ENCODE measurements at places on chromosomes 12 and 14. TPM values are rescaled to one million over a fixed set of nuclear protein-coding genes. Genes with fewer than 3 reads are reported as not detected.

Gene FOXA1
- total RNA-seq = not detected

DNA sequence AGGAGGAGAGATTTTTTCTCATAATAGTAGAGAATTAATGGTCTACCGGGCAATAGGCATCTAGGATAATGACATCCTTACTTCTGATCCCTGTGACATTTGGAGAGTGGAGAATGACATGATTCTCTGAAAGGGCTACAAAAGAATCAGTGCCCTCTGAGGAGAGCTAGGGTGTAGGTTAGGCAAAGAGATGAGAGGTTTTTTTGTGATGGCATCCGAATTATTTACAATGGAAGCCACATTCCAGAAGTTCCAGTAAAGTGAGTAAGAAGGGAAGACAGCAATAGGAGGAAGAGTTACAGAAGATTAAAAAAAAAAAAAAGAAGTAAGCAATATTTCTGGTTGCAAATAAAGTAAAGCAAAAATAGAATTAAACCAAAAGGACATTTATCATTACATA, 478.0 kb downstream of the RMST start:
- no peak overlapping the region for H3K27ac ChIP-seq
- H3K4me1 ChIP-seq = no peaks in the 10 kb centered on the region
- no peak overlapping the region for H3K4me3 ChIP-seq
- H3K36me3 ChIP-seq = no peaks in the 10 kb centered on the region
- DNase-seq = no peak

Gene TAS2R19
- total RNA-seq = 9.1 TPM

Gene HSPA2
- 41.4 TPM for total RNA-seq

DNA sequence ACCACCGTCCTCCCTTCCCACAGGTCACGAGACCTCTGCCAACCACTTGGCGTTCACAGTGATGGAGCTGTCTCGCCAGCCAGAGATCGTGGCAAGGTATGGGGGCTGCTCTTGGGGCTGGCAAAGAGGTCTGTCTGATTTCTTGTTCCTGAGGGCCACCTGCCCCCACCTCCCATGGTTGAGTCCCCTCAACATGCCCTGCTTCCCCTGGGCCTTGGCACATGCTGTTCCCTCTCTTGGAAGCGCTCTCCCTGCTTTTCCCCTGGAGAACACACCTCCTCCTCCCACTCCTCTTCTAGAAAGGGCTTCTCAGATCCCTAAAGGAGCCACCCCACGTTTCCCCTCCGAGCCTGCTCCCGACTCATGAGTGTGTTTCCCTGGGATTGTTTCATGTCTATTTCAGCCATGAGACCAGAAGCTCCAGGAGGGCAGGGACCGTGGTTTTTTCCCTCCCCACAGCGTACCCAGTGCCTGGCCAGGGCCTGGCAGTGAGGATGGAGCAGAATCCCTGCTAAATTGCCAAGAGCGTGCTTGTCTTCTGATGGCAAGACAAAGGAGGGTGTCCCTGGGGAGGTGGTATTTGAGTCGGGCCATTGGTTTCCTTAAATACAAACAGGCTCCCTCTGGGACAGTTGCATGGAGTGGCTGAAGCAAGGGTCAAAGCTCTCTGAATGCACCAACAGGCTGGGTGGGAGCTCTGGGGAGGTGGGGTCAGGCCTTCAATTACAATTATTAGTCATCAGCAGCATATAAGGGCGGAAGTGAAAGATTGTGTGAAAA, 34.1 kb downstream of the CYP46A1 start:
- no peaks in the 10 kb centered on the region for H3K4me1 ChIP-seq
- no peak overlapping the region for H3K27ac ChIP-seq
- DNase-seq = peak; percentile 30
- H3K36me3 ChIP-seq = no peaks in the 10 kb centered on the region

GRCh38 chr14:71606064-71606463, 326.2 kb upstream of the RGS6 start:
- no peak overlapping the region for H3K27ac ChIP-seq
- H3K4me1 ChIP-seq = no peaks in the 10 kb centered on the region
- no peak overlapping the region for H3K4me3 ChIP-seq
- no peaks in the 10 kb centered on the region for H3K36me3 ChIP-seq
- H3K27me3 ChIP-seq = no peaks in the 10 kb centered on the region
- DNase-seq = no peak

DNA sequence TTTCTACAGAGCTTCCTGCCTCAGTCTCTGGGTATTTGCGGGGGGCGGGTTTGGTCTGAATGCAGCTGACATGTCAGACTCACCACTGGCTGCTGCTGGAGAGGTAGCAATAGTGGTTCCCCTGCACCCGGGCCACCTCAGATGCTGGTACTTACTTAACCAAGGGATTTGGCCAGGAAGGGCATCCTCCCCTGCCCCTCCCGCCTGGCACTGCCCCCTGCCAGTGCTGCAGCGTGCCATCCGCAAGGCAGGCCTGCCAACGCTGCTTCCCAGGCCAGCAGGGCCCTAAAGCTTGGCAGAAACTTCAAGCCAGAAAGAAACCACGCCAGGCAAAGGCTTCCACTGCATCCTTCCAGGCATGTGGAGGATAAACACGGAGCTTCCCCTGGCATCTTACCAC, 22.1 kb downstream of the RAB35 start:
- no peaks in the 10 kb centered on the region for H3K4me1 ChIP-seq
- DNase-seq = peak; percentile 46
- no peaks in the 10 kb centered on the region for H3K27me3 ChIP-seq
- no peak overlapping the region for H3K27ac ChIP-seq
- no peak overlapping the region for H3K4me3 ChIP-seq
- H3K36me3 ChIP-seq = peaks cover 2% of the 10 kb centered on the region

Gene ACOT4
- 1.3 TPM for total RNA-seq

Gene NRIP2
- total RNA-seq = 8.1 TPM

GRCh38 chr14:22427771-22428231, 161.2 kb downstream of the DAD1 start:
- no peak for DNase-seq
- no peak overlapping the region for H3K27ac ChIP-seq
- no peaks in the 10 kb centered on the region for H3K36me3 ChIP-seq
- H3K4me3 ChIP-seq = no peak overlapping the region

- no peak overlapping the region for H3K27ac ChIP-seq
- no peak for DNase-seq
- H3K27me3 ChIP-seq = no peaks in the 10 kb centered on the region
- no peak overlapping the region for H3K4me3 ChIP-seq
- peaks cover 4% of the 10 kb centered on the region for H3K4me1 ChIP-seq
- H3K36me3 ChIP-seq = no peaks in the 10 kb centered on the region
Observed at GRCh38 chr14:88541324-88541723, 13.5 kb downstream of the PTPN21 start.

Gene HOXC5
- 3.8 TPM for total RNA-seq

DNA sequence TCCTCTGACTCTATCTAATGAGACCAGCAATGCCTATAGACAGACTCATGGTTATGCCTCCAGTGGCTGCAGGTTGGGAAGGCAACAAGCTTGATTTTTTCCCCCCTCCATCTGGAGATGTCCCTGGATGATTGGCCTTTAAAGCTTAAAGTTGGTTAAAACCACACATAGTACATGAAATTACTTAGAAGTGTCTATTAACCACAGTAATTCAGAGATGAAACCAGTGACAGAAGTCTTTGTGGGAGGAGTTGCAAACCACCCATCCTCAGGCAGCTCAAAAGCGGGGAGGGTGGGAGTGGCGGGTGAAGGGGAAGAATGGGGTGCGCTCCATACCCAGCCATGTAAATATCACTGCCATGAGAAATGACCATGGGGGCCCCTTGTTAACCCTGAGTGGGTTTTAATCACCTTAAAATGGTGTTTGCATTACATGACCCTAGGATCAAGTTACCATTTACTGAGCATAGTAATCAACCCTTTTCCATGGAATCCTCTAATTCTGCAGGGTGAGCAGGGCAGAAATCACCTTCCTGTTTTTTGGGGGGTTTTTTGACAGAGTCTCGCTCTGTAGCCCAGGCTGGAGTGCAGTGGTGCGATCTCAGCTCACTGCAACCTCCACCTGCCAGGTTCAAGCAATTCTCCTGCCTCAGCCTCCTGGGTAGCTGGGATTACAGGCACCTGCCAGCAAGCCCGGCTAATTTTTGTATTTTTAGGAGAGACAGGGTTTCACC, 133.5 kb downstream of the FOXN3 start:
- H3K4me1 ChIP-seq = peaks cover 10% of the 10 kb centered on the region
- no peak for DNase-seq
- no peaks in the 10 kb centered on the region for H3K27me3 ChIP-seq
- no peaks in the 10 kb centered on the region for H3K36me3 ChIP-seq
- H3K4me3 ChIP-seq = no peak overlapping the region

Gene CCND2
- total RNA-seq = 135 TPM

- H3K27ac ChIP-seq = no peak overlapping the region
- no peaks in the 10 kb centered on the region for H3K36me3 ChIP-seq
Observed at GRCh38 chr12:78290606-78291345, 460.1 kb downstream of the NAV3 start.

Measured in aorta (tissue), 5 donors.